NCI-H1417 treated with DMSO at 0.1 percent for 48 hours (cell line): ENCODE measurements at places on chromosomes 1 and 21.

- DNase-seq, result no peak
Observed at GRCh38 chr1:62092110-62092509, 102.5 kb upstream of the L1TD1 start.

DNA sequence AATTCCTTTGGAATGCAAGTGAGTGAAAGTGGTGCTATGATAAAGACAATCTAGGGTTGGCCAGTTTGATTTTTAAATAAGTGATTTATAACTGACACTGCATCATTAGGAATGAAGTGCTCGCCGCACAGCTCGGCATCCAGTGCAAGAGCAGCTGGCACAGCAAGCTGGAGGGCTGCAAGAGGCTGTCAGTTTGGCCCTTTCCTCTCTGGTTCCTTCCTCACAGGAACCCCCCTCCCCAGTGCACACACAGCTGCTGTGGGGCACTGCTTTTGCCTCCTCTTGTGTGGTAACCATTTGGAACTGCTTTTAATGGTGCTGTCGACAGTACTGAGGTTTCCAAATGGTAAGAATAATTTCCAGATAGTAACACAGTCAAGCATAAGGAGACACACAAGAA, 10.4 kb upstream of the BCAR3 start:
- no peak for DNase-seq

DNA sequence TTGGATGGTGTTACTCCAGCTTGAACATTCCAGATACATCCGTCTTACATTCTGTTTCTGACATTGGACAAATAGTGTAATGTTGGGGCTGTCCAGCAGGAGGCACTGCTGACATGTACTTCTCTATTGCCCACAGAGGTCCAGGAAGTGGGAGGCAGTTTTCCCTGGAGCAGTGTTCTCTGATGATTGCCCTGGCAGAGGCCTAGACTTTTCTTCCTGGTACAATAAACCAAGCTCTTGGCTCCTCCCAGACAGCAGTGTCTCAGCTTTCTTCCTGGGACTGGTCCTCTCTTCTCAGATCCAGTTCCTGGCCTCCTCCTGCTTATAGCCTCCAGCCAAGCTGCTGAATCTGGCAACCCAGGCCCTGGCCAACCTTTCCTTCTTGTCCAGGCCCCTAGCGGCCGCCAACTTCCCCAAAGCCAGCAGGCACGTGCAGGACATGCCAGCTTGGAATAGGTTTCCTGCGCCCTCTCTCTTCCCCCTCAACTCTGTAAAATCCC, 14.9 kb upstream of the IFNLR1 start:
- DNase-seq, result no peak

DNA sequence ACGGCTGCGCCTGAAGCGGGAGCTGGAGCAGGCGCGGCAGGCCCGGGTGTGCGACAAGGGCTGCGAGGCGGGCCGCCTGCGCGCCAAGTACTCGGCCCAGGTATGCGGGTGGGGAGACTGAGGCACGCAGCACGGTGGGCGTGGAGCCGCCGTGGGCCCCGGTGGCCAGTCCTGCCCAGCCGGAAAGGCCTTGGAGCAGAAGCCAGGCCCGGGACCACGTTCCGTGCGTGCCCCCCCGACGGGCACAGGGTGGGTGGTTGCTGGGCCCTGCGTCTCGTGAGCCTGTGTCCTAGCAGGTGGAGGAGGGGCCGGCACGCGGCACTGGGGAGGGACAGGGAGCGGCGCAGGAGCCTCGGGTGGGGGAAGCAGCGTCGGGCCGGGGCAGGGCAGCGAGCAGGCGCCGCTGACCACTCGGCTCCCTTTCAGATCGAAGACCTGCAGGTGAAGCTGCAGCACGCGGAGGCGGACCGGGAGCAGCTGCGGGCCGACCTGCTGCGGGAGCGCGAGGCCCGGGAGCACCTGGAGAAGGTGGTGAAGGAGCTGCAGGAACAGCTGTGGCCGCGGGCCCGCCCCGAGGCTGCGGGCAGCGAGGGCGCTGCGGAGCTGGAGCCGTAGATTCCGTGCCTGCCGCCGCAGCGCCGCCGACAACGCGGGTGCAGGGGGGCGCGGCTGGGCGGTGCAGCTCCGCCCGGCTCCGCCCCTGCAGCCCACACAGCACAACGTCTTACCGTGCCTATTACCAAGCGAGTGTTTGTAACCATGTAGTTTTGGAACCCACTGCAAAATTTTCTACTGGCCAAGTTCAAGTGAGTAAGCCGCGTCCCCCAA, 78.2 kb downstream of the SKI start:
- DNase-seq, result no peak

DNA sequence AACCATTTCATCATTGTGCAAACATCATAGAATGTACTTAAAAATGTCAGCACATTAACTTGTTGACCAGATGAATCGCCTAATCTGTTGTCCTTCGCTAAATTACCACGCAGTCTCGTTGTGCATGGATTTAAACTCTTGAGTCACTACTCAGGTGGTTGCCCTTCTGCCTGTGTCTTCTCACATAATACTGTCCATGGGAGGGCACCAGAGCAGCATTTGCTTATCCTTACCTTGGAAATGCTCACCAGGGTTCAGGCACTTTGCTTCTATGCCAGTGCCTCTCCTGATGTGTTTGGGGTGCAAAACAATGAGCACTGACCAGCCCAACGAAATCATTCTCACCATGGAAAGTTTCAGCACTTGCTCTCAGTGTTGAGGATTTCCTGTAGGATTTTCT, 559.9 kb downstream of the RWDD3 start:
- no peak for DNase-seq

GRCh38 chr1:208000504-208000903, 89.6 kb upstream of the CD34 start:
- DNase-seq, result no peak

DNA sequence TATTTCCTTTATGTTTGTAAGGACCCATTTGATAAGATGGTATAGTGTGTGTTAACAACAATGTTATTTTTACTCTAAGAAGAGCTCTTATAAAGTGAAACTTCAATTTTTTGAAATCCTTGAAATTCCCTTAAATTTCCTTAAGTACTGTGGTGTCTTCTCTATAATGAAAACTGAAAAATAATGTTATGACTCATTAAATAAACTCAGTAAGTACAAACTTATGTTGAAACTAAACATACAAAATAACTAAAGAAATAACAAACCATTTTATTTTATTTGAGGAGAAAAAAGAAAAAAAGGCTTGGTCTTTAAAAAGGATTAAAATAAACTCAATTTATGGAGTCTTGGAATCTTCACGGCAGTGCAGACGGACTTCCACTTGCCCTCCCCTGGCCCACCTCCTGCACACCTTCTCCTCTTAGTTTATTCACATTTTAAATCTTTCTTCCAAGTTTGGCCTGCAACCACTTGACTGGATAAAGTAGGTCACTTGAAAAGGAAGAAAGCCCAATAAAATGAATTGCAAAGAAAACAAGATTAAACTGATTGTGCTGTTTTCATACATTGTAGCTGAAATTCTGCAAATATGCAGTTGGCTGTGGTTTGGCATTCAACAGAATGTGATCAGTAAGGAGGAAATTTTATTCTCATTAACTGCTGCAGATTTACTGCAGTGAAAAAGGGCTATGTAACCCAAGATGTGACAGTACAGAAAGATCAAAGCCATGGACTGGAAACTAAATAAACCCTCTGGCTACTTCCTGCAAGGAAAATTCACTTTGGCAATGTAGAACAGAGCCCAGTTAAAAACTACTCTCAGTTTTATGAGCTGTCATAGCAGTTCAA, 48.5 kb upstream of the SCYL3 start:
- DNase-seq, result no peak

- DNase-seq, result no peak
Observed at GRCh38 chr1:31834501-31834900, 18.7 kb upstream of the SPOCD1 start.

DNA sequence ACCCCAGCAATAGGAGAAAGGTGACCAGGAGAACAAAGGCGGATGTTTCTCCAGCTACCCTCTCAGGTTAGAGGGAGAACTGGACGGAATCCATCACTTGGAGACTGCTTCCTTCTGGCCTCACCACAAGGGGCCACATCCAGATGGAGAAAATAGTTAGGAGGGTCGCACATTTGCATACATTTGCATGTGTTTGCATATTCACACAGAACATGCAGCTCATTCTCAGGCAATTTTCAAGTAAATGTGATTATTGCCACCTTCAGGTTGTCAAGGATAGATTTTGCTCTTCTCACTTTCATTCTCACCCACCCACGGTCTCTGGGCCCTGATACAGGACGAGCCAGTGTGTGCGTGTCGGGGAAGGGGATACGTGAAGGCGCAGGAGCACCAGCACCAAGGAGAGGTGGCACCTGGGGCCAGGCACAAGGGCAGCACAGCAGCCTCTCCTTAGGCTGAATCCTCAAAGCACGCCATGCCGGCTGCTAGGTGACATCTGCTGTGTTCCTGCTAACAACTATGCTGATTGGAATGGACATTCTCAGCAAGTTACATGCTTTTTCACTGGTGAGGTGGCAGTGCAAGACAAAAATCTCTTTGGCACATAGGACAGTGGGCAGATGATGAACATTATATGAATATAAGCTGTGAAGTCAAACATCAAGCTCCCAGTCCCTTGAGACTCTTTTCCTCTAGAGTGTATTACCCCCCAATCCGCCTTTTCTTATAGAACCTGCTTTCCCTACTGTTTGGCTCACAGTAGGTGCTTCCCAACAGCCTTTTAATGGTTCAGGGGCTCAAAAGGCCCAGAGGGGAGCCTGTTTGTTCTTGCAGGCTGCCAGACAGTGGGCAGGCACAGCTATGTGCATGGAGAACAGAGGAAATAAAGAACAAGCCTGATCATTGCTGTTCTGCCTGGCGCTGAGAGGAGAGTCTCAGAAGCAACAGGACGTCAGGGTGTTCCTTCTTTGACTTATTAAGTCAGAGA, 14.3 kb downstream of the ACKR1 start:
- no peak for DNase-seq

- no peak for DNase-seq
Observed at GRCh38 chr1:176515310-176515709, 52.3 kb downstream of the PAPPA2 start.

DNA sequence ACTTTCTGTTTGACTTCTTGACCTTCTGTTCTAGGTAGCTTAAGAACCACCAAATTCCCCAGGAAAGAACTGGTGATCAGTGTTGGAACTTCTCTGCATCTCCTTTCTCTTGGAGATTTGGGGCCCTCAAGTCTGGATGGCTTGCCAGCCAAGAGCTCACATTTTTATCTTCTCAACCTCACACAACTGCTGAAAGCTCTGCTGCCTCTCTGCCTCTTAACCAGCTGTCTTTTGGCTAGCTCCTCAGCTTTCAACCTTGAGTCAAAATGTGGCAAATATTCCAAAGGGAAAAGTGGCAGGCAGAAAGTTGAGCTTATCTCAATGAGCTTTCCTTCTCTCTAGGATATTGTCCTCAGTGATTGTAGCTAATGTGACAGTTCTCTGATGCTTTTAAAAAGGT, 89.2 kb upstream of the CCDC190 start:
- DNase-seq, result no peak

- DNase-seq, result no peak
Observed at GRCh38 chr1:2931724-2932401, 89.4 kb upstream of the ACTRT2 start.
